ENCODE measurements at places on chromosomes 3 and 15. TPM values are rescaled to one million over a fixed set of nuclear protein-coding genes. Genes with fewer than 3 reads are reported as not detected.

- H3K27me3 ChIP-seq, result no peaks in the 10 kb centered on the region
- H3K36me3 ChIP-seq, result no peaks in the 10 kb centered on the region
Observed at GRCh38 chr3:134992180-134992579, 197.1 kb downstream of the EPHB1 start.

- no peak overlapping the region for H3K4me3 ChIP-seq
- peak overlapping the region; percentile 3 for H3K27ac ChIP-seq
- no peak for DNase-seq
- H3K4me1 ChIP-seq, result peaks cover 16% of the 10 kb centered on the region
- no peaks in the 10 kb centered on the region for H3K27me3 ChIP-seq
Observed at GRCh38 chr15:82186719-82187406, 75.7 kb downstream of the EFL1 start.

DNA sequence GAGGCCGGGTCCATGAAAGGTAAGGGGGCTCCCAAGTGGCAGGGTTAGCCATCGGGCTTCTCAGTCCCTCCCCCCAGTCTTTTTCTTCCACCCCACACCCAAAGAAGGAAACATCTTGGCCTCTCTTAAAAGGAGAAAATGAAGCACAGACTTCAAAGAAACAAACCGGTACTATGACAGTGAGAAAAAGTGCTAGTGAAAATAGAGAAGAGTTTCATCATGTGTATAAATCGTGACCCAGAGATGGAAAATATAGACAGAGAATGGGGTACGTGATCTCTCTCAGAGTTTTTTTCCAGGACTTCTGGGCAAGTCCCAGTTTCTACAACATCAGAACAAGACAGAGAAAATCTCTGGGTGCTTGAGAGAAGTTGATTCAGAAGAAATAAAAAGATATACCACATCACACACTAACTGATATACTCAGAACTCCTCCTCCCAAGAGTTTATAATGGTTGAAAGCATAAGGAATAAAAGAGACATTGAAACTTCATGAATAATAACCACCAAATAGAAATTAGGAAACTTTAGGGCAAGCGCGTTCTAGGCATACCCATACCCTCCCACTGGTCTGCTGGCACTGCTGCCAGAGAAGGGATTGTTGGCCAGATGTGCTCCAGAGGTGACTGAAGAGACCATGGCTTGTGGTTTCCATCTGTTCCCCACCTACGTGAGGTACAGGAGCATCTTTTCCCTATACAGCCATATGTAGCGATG lies 318.9 kb upstream of the CHRM5 start:
- no peak for DNase-seq
- H3K27ac ChIP-seq, result no peak overlapping the region
- no peaks in the 10 kb centered on the region for H3K4me1 ChIP-seq
- H3K4me3 ChIP-seq, result no peak overlapping the region

- no peaks in the 10 kb centered on the region for H3K36me3 ChIP-seq
- no peak for DNase-seq
- no peak overlapping the region for H3K4me3 ChIP-seq
- peaks cover 12% of the 10 kb centered on the region for H3K4me1 ChIP-seq
- H3K27ac ChIP-seq, result no peak overlapping the region
Observed at GRCh38 chr3:171558188-171558696, 98.0 kb upstream of the TNIK start.

Gene KCNMB2
- not detected for total RNA-seq

DNA sequence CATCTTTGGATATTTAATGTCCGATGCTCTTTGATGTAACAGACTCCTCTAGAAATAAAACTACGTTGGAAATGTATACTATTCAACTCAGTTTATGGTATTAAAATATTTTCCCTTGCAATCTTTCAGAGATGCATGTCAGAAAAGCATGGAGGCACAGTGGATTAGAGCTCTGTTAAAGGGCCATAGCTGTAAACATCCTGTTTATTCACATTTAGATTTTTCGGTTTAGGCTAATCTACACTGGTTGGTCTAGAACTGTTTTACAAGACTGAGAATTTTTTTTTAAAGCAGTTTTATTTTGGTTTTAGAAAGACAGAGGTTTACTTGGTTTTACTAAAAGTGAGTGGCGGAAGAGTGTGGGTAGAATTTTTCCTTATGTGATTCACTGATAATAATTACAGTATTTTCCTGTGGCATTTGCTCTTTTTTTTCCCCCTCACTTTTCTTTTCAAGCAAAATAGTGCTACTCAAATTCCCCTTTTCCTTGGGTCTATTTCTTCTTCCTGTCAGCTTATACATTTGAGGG lies 132.1 kb downstream of the IL1RAP start:
- peak overlapping the region; percentile 39 for H3K4me3 ChIP-seq
- H3K27me3 ChIP-seq, result no peaks in the 10 kb centered on the region
- DNase-seq, result no peak
- H3K36me3 ChIP-seq, result no peaks in the 10 kb centered on the region

DNA sequence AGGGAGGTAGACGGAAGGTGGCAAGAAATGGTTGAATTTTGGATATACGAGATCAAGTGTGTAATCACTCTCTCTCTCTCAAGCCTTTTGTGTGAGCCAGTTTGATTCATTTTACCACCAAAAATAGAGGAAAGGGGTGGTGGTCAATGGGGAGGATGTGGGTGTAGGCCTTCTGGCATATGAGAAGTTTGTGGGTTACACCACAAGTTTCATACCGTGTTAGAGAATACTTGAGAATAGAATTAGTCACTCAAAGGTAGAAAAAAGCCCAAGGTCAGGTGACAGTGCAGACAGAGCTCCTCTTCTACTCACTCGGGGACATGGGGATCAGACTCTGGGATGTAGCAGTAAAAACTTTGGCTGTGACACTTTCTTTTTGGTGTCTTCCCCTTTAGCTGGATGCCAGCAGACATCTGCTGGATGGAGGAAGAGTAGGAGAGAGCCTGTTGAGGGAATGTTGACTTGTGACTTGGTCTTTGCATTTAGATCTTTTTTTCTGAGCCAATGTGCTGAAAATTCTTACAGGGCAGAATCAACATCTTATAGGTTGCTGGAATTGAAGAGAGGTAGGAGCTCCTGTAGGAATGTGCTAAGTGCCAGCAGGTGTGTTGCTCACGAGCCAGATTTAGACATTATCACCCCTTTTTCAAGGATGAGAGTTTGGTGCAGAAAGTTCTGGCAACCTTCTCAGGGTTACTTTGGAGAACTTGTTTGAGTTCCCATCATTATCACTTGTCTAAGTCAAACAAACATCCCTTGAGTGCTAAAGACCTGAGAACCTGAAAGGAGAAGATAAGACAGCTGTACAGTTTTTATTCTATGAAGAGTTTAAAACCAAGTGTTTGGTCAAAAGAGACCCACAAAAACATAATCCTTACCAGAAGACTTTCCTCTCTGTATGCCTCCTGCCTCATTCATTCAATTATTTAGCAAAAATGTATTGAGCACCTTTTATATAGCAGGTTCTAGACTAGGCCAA lies 43.9 kb upstream of the RYK start:
- no peak overlapping the region for H3K27ac ChIP-seq
- H3K36me3 ChIP-seq, result no peaks in the 10 kb centered on the region

- H3K4me1 ChIP-seq, result no peaks in the 10 kb centered on the region
- no peak overlapping the region for H3K4me3 ChIP-seq
- no peak overlapping the region for H3K27ac ChIP-seq
Observed at GRCh38 chr15:96756146-96756545, 425.6 kb downstream of the NR2F2 start.

DNA sequence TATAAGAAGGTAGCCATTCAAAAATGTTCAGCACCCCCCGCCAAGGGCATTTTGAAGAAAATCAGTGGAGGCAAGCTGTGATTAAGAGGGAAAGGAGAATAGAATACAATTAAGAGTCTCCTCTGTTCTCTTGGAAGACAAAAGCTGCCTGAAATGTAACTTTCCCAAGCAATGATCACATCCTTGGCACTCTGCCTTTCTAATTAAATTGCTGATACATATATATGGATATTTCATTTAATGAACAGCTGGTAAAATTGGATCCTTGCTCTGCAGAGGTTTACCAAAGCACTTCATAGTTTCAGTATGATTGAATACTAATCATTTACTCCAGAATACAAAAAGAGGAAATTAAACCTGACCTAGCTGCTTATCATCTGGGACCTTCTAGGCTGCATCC lies 10.4 kb downstream of the COL6A6 start:
- H3K27me3 ChIP-seq, result no peaks in the 10 kb centered on the region
- peaks cover 37% of the 10 kb centered on the region for H3K4me1 ChIP-seq
- DNase-seq, result no peak
- H3K4me3 ChIP-seq, result no peak overlapping the region
- no peak overlapping the region for H3K27ac ChIP-seq
- no peaks in the 10 kb centered on the region for H3K36me3 ChIP-seq

- H3K36me3 ChIP-seq, result no peaks in the 10 kb centered on the region
- H3K4me1 ChIP-seq, result peaks cover 31% of the 10 kb centered on the region
- H3K27me3 ChIP-seq, result peaks cover 3% of the 10 kb centered on the region
- H3K27ac ChIP-seq, result no peak overlapping the region
- DNase-seq, result no peak
- no peak overlapping the region for H3K4me3 ChIP-seq
Observed at GRCh38 chr3:183579967-183580900, 24.7 kb upstream of the KLHL6 start.

DNA sequence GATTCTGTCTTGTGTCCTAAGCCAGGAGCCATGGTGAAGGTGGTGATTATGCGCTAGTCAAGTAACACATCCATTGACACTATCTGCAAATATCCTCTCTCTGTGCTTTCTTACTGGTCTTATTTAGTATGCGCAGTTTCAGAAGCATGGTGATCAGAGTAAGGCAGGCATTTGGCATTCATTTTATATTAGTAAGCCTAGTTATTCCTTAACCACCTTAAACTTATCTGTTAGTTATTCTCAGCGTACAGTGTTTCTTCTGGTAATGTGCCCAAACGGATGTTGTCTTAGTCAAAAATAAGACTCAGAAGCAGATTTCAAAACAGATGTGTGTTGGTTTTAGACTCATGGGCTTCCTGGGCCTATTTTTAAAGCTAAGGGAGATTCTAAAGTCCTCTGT lies 329.2 kb downstream of the GRM7 start:
- H3K36me3 ChIP-seq, result no peaks in the 10 kb centered on the region
- H3K27ac ChIP-seq, result no peak overlapping the region
- DNase-seq, result no peak
- no peaks in the 10 kb centered on the region for H3K27me3 ChIP-seq
- no peak overlapping the region for H3K4me3 ChIP-seq
- no peaks in the 10 kb centered on the region for H3K4me1 ChIP-seq

Gene SNX33
- 17.8 TPM for total RNA-seq

GRCh38 chr15:55954862-55955605 lies 38.4 kb downstream of the NEDD4 start:
- no peak overlapping the region for H3K27ac ChIP-seq
- H3K4me3 ChIP-seq, result no peak overlapping the region
- H3K36me3 ChIP-seq, result no peaks in the 10 kb centered on the region
- H3K4me1 ChIP-seq, result 0 out of 2 replicates have a peak, but pooled peaks cover 3% of the 10 kb centered on the region

Gene GOLGA8Q
- total RNA-seq, result 0.50 TPM

Gene SLC9C1
- total RNA-seq, result 2.5 TPM

Gene DPH3
- total RNA-seq, result 26.5 TPM

- H3K27ac ChIP-seq, result no peak overlapping the region
- no peaks in the 10 kb centered on the region for H3K36me3 ChIP-seq
- no peak overlapping the region for H3K4me3 ChIP-seq
- H3K4me1 ChIP-seq, result peaks cover 16% of the 10 kb centered on the region
Observed at GRCh38 chr3:51722362-51722761, 15.5 kb downstream of the GRM2 start.

DNA sequence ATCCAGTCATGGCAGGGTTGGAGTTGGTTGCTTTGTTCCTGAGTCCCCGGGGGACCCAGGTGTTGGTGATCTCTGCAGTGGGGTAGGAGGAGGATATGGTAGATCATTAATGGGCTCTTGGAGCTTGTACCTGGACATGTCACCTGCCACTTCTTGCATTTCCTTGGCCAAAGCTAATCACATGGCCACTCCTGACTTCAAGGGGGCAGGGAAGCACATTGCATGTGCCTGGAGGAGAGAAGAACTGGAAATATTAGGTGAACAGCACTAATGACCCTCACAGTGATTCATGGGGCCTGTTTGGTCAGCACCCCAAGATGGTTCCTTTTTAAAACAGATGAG lies 87.1 kb upstream of the MYZAP start:
- H3K4me1 ChIP-seq, result peaks cover 59% of the 10 kb centered on the region
- no peak overlapping the region for H3K27ac ChIP-seq
- H3K36me3 ChIP-seq, result no peaks in the 10 kb centered on the region
- DNase-seq, result no peak

Gene STAC
- total RNA-seq, result 5.6 TPM

DNA sequence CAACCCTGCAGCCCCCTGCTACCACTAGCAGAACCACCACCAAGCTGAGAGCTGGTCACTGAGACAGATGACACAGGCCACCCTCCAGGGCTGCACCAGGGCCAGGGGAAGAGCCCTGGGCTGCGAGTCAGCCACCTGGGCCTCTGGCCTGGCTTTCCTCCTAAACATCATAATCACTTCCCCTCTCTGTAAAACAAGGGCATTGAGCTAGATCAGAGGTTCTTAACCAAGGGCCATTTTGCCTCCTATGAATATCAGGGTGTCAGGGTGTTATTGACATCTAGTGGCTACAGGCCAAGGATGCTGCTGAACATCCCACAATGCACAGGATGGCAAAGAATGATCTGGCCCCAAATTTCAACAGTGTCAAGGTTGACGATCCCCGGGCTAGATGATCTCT lies 25.2 kb downstream of the TLE3 start:
- no peak for DNase-seq
- H3K36me3 ChIP-seq, result peaks cover 69% of the 10 kb centered on the region
- H3K4me1 ChIP-seq, result peaks cover 13% of the 10 kb centered on the region
- no peak overlapping the region for H3K4me3 ChIP-seq
- no peak overlapping the region for H3K27ac ChIP-seq
- H3K27me3 ChIP-seq, result no peaks in the 10 kb centered on the region

DNA sequence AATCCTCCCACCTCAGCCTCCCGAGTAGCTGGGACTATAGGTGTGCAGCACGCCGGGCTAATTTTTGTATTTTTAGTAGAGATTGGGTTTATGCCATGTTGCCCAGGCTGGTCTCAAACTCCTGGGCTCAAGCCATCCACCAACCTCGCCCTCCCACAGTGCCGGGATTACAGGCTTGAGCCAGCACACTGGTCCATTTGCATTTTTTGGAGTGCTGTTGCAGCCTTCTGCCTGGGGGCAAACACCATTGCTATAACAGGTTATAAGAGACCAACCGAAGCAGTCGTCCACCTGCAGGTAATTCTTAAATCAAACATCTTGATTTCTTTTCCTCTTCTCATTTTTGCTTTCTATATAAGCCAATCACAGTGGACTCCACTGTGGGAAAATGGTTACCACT lies 27.7 kb downstream of the ACKR4 start:
- peaks cover 2% of the 10 kb centered on the region for H3K36me3 ChIP-seq
- peak; percentile 31 for DNase-seq
- H3K27me3 ChIP-seq, result no peaks in the 10 kb centered on the region
- peaks cover 24% of the 10 kb centered on the region for H3K4me1 ChIP-seq
- peak overlapping the region; percentile 70 for H3K27ac ChIP-seq
- H3K4me3 ChIP-seq, result no peak overlapping the region

- no peaks in the 10 kb centered on the region for H3K36me3 ChIP-seq
- DNase-seq, result no peak
- no peak overlapping the region for H3K4me3 ChIP-seq
- no peak overlapping the region for H3K27ac ChIP-seq
- H3K4me1 ChIP-seq, result no peaks in the 10 kb centered on the region
Observed at GRCh38 chr15:37823601-37824275, 110.7 kb upstream of the TMCO5A start.
